AG04449 (cell line): ENCODE measurements at places on chromosomes 7 and 10.

DNA sequence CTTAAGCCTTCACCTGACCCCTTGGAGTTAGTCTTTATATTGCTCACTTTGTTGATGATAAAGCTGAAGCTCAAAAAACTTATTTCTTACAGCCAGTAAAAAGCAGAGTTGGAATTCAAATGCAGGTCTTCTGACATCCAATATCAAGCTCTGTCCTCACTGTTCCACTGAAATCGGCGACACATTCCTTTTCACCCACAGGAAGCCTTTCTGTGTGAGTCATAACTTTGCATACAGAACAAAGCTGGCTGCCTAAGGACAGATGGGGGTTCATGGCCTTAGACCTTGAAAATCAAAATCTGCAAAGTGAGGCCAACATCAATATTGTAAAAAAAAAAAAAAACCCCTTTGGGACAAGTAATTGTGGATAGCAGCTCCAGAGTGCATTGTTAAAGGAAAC lies 21.8 kb upstream of the AKR1B1 start:
- DNase-seq: no peak

GRCh38 chr10:109126541-109126940 lies 796.8 kb downstream of the XPNPEP1 start:
- DNase-seq: no peak

GRCh38 chr7:116572036-116572435 lies 47.2 kb downstream of the CAV1 start:
- DNase-seq: no peak

GRCh38 chr10:32155075-32155516 lies 98.9 kb upstream of the KIF5B start:
- no peak for DNase-seq

GRCh38 chr10:94376865-94377264 lies 14.1 kb upstream of the NOC3L start:
- DNase-seq: no peak

DNA sequence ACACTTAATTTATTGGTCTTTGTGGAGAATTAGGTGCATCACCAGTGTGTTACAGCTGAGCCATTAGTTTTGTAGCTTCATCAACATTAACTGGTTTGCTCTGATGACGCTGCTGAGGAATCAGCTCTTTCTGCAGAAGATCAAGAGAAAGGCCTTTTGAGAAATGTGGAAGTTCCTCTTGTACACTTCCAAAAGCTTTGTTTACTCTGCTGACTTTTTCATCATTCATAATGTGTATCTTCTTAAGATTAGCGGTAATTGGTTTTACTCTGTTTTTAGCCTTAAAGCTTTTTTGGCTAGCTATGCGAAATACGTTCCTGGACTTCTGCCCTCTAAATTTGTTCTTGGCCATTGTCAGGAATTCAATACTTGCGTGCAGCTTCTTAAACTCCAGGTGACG lies 8.2 kb upstream of the PHYH start:
- no peak for DNase-seq

GRCh38 chr7:2864204-2864985 lies 20.3 kb upstream of the GNA12 start:
- DNase-seq: no peak

- DNase-seq: peak; percentile 23
Observed at GRCh38 chr7:78437118-78437517, 638.5 kb downstream of the PHTF2 start.

DNA sequence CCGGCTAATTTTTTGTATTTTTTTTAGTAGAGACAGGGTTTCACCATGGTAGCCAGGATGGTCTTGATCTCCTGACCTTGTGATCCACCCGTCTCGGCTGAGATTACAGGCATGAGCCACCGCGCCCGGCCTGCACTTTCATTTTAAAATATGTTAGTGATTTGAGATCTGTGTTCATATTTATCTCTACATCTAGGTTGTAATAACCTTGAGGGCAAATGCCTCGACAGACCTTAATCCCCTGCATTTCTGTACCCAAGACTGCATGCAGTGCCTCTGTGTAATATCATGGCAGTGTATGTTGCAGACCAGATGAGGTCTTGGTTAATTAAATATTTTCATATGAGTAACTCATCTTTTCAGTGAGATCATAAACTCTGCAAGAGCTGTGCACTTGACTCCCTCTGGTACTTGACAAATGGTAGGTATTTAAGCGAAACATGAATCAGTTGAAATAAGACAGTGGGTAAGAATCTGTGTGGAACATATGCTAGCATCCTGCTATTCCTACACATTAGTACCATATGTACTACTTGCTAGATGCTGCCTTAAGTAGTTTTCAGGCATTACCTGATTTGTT lies 673.9 kb upstream of the ANKRD30A start:
- DNase-seq: no peak

DNA sequence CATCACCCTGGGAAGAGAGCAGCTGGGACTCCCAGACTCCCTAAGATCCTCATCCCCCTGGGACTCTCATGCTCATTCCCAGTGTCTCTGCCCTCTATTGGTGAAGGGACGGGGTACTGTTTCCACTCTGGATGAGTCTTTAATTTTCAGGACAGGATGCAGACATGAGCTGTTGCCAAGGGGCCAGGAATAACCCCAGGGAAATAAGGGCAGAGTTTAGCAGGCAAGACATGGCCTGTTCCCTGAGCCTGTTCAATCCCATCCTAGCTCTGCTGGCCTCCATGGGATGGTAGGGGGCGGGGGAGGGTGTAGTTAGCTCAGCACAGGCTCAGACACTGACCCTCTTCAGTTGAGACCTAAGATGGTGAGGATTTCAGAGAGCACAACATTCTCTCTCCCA lies 14.0 kb downstream of the C10orf105 start:
- no peak for DNase-seq

- peak; percentile 33 for DNase-seq
Observed at GRCh38 chr7:18895456-18895855, 222.0 kb downstream of the TWIST1 start.

DNA sequence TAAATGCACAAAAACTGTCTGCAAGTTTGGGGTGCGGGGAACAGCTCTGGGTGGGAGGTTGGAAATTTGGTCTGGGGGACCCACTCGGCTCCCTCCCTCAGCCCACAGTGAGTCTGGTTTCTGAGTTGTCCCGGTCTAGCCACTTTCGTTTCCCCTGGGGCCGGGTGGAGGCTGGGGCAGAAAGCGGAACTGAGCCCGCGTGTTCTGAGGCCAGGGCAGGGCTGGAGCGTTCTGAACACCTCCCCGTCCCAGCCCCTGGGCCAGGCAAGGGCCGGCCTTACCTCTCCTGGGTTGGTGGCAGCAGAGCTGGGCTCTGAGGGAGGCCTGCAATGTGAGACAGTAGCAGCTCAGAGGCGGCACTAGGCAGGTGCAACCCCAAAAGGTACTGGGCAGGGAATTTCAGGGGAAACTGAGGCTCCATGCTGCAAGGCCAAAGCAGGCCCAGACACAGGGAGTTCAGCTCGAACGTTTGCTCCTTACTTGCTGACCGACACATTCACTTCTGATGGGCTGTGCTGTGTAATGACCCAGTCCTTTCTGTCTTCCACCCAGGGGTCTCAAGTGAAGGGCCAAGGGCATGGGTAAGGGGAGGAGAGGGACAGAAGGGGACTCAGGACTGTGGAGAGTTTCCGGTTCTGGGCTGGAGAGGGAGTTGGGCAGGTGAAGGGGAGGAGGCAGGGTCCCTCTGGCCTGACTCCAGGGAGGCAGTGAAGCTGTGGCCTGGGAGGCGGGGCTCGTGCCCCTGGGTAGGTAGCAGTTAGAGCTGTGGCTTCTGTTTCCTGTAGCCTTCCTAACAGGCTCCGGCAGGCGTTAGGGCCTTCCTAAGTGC lies 3.0 kb downstream of the IRF5 start:
- no peak for DNase-seq

- DNase-seq: no peak
Observed at GRCh38 chr7:46360811-46361210, 439.7 kb upstream of the IGFBP3 start.

- no peak for DNase-seq
Observed at GRCh38 chr7:2066251-2066919, 166.4 kb downstream of the MAD1L1 start.

DNA sequence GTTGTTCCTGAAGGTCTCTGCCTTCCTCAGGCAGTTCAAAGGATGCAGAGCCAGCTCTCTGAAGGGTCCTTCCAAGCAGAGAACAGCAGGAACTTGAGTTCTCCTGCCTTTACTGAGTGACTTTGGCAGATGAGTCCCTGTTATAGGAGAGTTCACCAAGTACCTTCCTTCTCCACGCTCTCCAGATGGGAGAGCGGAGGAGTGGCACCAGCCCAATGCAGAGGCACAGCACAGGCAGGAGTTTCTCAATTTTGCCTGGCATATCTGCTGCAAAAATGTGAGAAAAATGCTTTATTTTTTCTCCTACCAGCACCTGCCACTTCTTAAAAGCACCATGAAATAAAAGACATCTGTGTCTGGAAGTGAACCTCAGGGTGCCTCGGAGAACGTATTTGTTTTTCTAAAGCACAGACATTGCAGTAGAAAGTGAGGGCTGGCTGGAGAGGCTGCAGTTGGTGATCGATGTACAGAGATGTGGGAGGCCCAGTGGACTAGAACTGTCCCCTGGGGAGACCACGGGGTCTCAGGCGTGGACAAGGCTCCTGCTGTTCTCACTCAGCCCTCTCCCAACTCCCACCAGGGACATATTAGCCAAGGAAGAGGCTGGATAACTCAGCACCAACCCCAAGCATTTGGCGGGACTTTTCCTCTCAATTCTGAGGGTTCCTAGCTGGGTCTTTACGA lies 174.5 kb downstream of the WDR37 start:
- no peak for DNase-seq

GRCh38 chr10:118669835-118670234 lies 74.4 kb upstream of the PRLHR start:
- no peak for DNase-seq
